ENCODE measurements at places on chromosomes 2 and 18.

GRCh38 chr2:209145941-209146681 is 277.7 kb upstream of the MAP2 start:
- no peak for DNase-seq

GRCh38 chr2:159208438-159208837 is 78.1 kb downstream of the WDSUB1 start:
- DNase-seq: no peak

DNA sequence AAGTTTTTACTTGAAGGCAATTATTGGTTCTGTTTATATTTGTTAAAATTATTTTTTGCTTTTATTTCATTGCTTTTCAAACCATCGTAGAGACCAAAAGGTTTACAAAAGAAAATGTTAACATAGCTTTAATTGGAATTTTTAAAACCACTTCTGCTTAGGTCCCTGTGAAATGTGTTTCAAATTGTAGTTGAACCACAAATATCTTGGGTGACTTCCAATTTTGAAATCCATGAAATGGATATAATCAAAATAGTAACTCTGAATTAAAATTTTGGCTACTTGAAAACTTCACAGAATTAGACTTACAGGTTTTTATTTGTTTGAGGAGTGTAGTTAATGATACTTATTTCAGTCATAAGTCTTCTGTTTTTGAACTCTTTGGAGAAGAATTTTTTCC is 3.1 kb upstream of the SPAG16 start:
- no peak for DNase-seq

DNA sequence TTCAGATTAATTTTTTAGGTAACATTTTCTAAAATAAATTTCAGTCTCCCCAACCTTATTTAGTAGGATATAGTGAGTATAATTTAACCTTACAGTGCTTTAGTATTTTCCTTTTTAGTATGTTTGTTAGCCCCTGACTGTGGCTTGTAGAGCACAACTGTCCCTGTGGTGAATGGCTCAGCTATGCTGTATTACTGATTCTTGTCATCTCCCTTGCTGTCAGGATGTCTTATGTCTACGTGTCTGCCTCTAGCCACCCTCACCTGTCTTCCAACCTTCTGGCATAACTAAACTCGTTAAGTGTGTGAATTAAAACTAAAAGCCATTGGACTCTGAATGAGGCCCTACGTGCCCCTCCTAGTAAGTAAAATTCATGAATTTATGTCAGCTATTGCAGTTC is 18.4 kb downstream of the MRPS9 start:
- no peak for DNase-seq

- no peak for DNase-seq
These were observed 997 bp upstream of the TGIF1 start for GRCh38 chr18:3448838-3449511.

DNA sequence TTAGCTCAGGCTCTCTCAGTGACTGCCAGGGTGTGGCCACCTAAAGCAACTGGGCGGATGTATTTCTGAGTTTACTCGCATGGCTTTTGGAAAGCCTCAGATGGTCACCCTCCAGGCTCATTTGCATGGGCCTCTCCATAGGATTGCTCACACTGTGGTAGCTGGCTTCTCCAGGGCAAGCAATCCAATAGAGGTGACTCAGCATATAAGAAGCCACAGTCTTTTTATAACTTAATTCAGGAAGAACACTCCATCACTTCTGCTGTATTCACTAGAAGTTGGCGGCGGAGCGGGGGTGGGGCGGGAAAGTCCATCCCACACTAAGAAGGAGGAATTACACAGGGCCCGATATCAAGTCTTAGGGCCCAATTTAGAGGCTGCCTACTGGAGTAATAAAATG is 3.6 kb upstream of the DOK6 start:
- DNase-seq: no peak

DNA sequence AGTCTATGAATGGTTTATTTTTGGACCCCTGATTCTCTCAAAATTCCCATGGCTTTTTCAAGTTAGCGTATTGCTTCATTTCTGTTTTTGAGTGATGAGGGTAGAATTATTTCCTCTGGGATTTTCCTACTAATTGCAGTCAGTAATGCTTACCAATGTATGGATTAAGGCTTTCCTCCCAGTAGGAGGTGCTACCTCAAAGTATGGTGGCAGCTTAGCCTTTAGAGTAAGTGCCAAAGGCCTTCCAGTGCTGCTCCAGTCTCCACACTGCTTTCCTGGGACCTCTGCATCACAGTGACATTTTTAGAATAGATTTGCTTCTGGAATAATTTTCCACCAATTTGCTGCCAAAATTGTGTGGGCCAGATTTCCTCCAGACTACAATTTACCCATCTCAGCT is 16.2 kb upstream of the SSB start:
- no peak for DNase-seq

DNA sequence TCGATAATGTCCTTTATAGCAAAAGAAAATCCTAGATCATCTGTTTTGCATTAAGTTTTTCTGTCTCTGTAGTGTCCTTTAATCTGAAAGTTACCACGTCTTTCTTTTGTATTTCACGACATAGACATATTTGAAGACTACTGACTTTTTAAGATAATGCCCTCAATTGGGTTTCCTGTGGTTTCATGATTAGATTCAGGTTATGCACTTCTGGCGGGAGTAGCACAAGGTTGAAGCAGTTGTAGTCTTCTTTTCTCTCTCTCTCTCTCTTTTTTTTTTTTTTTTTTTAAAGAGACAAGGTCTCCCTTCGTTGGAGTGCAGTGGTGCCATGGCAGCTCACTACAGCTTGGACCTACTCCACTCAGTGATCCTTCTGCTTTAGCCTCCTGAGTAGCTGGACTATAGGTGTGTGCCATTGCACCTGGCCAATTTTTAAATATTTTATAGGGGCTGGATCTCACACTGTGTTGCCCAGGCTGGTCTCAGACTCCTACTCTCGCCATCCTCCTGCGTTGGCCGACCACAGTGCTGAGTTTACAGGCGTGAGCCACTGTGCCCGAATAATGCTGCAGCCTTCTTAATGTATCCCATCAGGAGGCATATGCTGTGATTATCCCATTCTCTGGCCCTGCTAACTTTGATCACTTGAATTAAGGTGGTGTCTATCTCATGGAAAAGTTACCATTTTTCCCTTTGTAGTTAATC is 3.9 kb downstream of the INPP4A start:
- DNase-seq: no peak

- no peak for DNase-seq
These were observed 2.4 kb downstream of the TCF7L1 start for GRCh38 chr2:85135660-85135914.

DNA sequence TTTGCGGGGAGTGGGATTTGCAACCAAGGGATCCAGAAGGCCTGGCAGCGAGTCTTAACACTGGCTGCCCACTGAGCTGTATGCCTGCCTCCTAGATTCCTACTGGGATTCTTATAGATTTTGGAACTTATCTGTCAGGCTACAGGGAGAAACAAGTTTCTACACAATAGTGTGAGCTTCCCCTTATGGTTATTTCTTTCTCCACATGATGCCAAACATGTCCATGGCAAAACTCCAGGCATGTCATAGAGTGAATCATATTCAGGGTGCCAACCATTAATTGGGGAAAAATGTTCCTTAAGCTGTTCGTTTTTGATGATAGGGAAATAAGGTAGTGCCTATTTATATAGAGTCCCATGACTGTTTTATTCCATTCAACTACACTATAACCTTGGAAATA is 1185.2 kb upstream of the CELF4 start:
- DNase-seq: no peak

DNA sequence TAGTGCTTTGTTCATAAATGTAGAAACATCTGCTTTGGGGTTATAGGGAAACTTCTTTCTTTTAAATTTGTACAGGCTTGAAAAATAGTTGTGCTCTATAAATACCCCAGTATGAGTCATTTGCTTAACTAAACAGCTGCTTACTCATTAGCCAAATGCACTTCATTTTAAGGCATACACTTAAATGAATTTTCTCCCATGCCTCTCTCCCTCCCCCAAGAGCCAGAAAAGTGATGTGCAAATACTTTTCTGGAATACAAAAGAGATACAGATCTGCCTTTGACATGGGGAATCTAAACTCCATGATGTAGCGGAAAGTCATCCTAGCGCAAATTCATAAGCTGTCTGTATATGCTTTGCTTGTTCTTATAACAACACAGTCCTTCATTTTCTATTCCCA is 469.4 kb downstream of the DLGAP1 start:
- DNase-seq: no peak

DNA sequence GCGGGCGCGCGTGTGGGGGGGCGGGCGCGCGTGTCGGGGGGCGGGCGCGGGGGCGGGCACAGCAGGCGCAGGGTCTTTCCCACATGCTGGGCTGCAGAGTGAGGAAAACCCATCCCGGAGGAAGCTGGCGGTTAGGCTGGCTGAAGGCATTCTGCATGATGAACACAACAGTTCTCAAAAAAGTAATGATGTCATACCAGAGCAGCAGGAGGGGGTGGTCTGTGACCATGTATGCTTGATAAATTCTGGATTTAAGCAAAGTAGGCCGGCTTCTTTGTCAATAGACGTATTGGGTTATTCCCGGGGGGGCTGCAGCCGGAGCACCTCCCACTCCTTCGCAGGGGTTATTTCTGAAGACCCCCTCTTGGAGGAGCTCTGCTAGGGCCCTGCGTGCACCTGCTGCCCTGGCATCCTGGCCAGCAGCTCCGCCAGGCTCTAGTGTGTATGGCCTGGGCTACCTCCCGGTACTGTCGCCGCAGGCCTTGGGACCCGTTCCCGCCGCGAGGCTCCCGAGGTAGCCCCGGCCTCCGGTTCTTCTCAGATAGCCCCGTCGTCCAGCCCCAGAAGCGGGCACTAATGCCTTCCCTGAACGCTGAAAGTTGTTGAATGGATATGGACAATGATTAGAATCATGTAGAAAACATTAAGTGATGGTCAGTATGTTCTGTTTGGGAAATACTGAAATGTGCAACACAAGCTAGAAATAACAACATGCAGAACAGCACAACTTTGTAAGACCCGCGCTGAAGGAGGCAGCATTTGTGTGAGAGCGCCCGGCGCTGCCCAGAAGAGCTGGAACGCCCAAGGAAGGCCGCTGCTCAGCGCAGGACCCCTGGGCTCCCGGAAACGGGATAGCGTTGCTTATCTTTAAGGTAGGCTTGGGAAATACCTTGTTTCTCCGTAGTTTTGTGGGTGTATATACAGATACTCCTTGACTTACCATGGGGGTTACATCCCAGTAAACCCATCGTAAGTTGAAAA is 101.4 kb upstream of the RAB6C start:
- no peak for DNase-seq

- DNase-seq: no peak
These were observed 65.1 kb upstream of the YWHAQ start for GRCh38 chr2:9695941-9696340.

DNA sequence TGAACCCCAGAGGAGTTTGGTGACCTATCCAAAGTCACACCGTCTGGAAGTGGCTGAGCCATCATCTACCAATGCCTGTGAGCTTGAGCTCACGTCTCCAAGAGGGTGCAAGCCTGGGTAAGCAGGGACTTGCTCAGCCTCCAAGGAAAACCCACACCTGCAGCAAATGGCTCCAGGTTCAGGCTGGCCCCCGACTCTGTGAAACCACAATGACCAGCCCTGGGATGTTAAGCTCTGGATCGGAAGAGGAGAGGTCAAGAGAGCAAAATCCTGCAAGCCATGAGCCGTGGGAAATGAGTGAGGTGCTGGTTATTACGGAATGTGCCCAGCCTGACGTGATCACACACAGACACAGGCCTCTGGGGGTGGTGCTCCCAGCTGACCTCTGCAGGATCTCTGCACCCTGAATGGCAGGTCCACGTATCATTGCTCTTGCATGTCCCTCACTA is 94.1 kb upstream of the OTOS start:
- DNase-seq: no peak

- DNase-seq: no peak
These were observed 56.4 kb downstream of the CRIM1 start for GRCh38 chr2:36411962-36412444.

- no peak for DNase-seq
These were observed 2.9 kb upstream of the ATOH8 start for GRCh38 chr2:85750587-85751575.

DNA sequence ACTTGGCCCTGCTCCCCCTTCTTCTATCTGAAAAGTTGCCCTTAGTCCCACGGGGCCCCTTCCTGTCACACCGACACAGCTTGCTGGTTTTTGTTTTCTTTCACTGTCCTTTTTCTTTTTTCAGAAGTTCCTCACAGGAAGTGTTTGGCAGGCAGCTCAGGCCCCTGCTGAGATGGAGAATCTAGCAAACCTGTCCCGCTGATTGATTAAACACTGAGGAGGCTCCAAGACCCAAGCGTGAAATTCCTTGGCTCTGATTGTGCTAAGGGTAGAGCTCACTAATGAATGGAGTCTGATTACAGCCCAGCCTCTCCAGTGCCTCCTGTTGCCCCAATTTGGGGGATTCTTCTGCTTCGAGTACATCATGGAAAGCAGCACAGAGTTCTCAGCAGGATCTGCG is 365.9 kb upstream of the MEX3C start:
- no peak for DNase-seq

GRCh38 chr2:145161656-145162055 is 641.7 kb upstream of the ZEB2 start:
- no peak for DNase-seq

DNA sequence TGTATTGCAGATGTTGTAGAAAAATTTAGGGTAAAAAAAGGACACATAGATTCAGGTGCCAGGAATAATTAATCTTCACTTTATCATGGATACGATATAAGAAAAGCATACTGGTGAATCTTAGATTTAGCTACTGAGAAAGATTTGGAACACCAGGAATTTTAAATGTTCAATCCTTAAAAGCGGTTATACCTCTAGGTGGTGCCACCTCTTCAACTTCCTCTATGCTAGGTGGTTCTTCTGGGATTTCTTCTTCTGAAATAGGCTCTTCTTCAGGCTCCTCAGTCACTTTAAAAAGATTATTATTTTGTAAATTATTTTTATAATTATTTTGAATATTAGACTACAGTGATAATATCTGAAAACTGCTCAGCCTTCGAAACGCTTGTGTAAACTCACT is 133.1 kb downstream of the TTN start:
- DNase-seq: no peak

DNA sequence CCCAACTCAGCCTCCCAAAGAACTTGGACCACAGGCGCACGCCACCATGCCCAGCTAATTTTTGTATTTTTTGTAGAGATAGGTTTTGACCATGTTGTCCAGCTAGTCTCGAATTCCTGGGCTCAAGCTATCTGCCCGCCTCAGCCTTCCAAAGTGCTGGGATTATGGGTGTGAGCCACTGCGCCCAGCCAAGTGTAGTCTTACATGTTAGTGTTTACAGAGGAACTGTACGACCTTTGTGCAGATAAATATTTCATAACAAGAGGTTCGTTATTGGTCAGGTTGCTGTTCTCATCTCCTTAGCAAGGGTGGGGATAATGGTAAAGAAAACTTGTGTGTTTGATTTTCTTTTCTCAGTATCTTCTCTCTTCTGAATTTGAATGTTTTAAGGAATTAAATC is 46.5 kb downstream of the RALBP1 start:
- DNase-seq: no peak

Measured in iPS DF 19.7 (cell line).